Mesothelial cell of epicardium (in vitro differentiated cells): ENCODE measurements at places on chromosomes 11 and 22. TPM values are rescaled to one million over a fixed set of nuclear protein-coding genes. Genes with fewer than 3 reads are reported as not detected.
A peak's percentile ranks its signal among the peaks of the same experiment; 100 is the strongest.

Gene MPZL3
- total RNA-seq: 5.0 to 5.7 TPM (median 5.2 TPM) in 3 replicates

GRCh38 chr11:118213781-118214180 is 11.0 kb downstream of the JAML start:
- no peak for DNase-seq

- DNase-seq: no peak
Observed at GRCh38 chr11:132653237-132653636, 879.1 kb downstream of the OPCML start.

Gene RAPSN
- total RNA-seq: 0.27 to 0.31 TPM (median 0.31 TPM) in 3 replicates

Gene C11orf87
- 0.80 to 0.88 TPM (median 0.86 TPM) in 3 replicates for total RNA-seq

Gene NUCB2
- total RNA-seq: 49.2 to 55.1 TPM (median 50.6 TPM) in 3 replicates

- no peak for DNase-seq
Observed at GRCh38 chr11:6733326-6734275, 38.2 kb downstream of the OR2AG2 start.

DNA sequence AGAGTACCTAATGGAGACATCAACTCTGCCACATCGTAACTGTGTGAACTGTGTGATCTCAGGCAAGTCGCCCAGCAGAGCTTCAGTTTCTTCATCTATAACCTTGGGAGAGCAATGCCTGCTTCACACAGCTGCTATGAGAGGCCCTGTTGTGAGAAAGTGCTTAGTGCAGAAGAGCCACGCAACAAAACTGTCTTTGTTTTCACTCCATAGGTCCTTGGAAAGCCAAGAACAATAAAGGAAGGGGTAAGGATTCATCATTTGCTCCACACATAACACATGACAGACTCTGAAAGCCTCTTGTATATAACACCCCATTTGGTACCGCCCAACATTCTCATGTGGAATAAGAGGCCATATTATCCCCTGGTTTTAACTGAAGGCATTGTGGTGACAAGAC is 231.9 kb upstream of the ISX start:
- no peak for DNase-seq

DNA sequence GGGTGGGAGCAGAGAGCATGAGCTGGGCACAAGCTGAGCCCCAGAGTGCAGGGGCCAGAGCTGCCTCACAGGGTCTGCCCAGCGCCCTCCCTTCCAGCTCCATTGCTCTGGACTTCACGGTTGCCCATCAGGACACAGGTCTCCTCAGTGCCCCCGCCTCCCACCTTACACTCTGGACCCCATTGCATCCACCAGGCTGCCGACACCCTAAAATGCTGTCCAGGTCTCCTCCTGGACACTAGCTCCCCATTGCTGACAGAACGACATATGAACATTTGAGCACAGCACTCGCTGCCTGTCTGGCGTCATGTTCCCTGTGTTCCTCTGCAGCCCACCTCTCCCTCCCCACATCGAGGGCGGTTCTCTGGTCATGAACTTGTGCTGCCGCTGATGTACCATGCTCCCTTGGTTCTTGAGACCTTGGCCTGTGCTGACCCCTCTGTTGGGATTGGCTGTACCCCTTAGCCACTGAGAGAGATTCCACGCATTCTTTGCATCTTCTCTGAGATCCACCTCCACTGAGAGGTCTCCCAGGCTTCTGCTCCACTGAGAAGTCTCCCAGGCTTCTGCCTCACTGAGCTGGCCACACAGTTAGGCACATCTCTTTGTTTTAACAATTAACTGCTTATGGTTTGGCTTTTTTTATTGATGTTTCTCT is 34.2 kb upstream of the NECTIN1 start:
- no peak for DNase-seq

GRCh38 chr11:125393331-125393730 is 102.7 kb downstream of the FEZ1 start:
- DNase-seq: no peak

- DNase-seq: no peak
Observed at GRCh38 chr11:64245401-64245796, 1.3 kb downstream of the PPP1R14B start.

GRCh38 chr11:68524213-68524612 is 63.7 kb downstream of the PPP6R3 start:
- no peak for DNase-seq

GRCh38 chr11:88701816-88702215 is 364.0 kb downstream of the GRM5 start:
- DNase-seq: no peak

DNA sequence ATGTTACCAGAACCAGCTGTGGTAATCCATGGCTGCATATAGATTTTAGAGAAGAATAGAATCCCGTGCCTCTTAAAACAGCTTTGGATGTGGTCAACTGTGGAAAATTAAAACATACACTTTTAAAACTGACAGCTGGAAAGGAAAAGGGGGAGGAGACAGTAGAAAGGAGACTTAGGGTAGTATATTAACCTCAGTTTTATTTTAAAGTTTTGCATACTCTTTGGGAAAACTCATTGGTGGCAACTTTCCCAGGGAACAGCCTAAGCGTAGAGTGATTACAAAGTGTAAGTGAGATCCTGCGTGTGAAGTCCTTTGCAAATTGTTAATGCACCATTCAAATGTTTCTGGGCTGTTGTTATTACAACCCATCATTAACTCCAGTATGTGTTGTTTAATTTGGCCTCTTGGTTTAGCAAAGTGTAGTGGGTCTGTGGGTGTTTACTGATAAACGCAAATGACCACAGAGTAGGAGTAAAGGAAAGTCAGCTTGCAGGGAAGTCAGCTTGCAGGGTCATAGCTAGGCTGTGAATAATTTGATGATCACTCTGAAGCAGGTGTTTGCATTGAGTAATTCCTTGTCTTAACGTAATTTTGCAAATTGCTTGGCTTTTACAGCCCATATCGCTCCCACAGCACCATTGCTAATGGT is 88.0 kb upstream of the DBX1 start:
- no peak for DNase-seq

- no peak for DNase-seq
Observed at GRCh38 chr22:37544955-37545702, 15.2 kb upstream of the CDC42EP1 start.

- DNase-seq: no peak
Observed at GRCh38 chr11:59759900-59760299, 4.7 kb downstream of the STX3 start.

GRCh38 chr22:50674130-50674500 is 1.5 kb downstream of the SHANK3 start:
- no peak for DNase-seq

Gene C11orf16
- not detected in 3 replicates for total RNA-seq

- no peak for DNase-seq
Observed at GRCh38 chr22:36584666-36585065, 55.7 kb upstream of the EIF3D start.

DNA sequence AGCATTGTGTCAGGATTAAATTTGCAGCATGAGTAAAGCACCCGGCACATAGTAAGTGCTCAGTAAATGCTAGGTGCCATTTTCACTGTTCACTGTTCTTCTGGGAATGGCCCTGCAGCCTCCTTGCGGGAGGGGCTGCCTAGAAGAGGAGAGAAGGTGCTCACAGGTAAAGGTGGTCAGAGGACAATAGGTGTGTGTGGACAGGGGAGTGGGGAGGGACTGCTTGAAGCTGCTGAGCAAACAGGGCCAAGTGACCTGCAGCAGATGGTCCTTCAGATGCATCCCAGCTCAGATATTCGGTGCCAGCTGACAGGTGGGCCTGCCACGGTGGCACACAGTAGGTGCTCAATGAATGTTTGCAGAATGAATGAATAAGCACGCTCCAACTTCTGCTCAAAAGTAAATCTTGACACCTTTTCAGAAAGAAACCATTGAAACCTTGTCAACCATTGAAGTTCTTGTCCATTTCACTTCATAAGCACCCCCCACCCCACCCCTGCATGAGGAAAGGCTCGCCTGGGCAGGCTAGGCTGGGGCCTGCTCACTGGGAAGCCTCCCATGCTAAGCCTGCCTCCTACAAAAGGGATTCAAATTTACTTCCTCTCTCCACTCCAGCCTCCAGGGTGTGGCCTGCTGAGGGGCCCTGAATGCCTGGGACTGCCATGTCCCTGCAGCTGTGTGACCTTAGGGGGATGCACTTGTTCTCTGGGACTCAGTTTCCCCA is 1.6 kb downstream of the KIAA0930 start:
- no peak for DNase-seq

Gene LPXN
- total RNA-seq: 5.1 to 6.2 TPM (median 5.8 TPM) in 3 replicates

- no peak for DNase-seq
Observed at GRCh38 chr11:46414466-46414796, 22.9 kb upstream of the CHRM4 start.

DNA sequence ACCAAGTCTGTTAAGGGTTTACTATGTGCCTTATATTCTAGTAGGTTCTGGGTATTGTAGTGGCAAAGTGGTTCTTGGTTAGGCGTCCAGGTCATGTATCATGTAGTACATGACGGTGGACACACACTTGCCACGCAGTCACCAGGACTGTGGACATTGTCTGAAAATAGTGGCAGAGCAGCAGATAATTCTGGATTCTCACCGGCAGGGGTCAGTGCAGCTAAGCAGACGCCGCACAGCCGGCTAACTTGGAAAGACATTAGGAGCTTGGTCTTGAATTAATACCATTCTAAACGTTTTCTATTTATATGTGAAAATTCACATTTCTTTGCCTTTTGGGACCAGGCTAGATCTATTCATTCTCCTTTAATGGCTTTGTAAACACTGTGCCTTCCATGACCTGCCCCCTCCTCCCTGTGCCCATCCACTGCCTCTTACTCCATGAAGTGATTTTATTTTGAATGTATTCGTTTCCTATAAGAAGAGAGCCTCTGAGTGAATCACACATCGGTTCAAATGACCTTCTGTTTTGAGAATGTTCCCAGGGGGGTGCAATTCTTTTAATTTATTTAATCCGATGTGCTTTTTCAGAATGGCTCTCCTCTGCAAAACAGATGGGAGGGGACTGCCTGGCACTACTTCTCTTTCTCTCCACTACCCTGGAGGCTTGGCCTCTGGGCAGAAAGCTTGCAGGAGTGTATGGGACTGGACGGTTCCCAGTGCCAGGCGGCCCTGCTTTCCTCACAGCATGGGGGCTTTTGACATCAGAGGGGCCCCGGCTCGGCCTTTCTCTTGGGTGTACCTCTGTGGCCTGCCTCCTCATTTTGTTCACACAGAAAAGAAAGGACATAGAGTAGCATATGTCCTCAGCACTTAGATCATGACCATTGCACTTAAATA is 378.0 kb downstream of the NTM start:
- peak; percentile 36 for DNase-seq

Gene KCNE3
- total RNA-seq: 4.3 to 5.1 TPM (median 5.0 TPM) in 3 replicates

Gene PHETA2
- total RNA-seq: 7.8 to 8.3 TPM (median 8.1 TPM) in 3 replicates

DNA sequence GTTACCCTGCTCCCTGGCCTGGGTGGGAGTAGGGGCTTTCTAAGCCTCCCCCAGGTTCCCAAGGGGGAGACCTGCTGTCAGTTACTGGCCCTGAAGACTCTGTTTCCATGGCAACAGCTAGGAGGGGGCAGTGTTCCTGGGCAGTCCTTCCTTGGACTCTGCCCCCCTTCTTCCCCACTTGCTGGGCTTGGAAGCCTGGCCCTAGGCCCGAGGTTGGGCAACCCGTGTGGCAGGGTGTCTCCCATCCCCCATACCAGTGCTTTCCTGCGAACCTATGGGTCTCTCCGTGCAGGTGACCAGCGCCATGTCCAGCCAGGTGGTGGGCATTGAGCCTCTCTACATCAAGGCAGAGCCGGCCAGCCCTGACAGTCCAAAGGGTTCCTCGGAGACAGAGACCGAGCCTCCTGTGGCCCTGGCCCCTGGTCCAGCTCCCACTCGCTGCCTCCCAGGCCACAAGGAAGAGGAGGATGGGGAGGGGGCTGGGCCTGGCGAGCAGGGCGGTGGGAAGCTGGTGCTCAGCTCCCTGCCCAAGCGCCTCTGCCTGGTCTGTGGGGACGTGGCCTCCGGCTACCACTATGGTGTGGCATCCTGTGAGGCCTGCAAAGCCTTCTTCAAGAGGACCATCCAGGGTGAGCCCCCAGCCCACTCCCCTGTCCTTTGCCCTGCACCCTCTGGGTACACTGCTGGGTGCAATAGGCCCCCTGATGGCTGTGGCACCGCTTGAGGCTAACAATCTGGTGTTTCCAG is 1.7 kb downstream of the ESRRA start:
- no peak for DNase-seq

Gene SGSM1
- total RNA-seq: 1.1 to 1.7 TPM (median 1.2 TPM) in 3 replicates

DNA sequence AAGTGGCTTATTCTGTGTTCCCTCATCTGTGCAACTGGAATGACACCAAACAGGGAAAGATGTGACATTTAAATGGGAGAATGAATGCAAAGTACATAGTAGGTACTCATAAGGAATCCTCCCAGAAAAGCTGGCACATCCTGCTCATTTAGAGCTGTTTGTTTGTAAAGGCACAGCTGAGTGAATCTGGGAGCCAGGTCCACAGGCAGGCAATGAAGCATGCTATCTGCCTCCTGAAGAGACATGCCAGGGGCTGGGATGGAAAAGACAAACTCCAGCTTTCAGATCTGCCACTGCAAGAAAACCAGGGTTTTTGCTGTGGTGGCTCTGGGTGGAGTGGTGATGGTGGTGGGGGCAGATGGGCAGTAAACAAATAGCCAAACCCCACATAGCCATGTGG is 150.1 kb downstream of the TENM4 start:
- no peak for DNase-seq
